ENCODE measurements at places on chromosomes 4 and X.

GRCh38 chr4:184201179-184201578 is 16.5 kb downstream of the ENPP6 start:
- no peak for DNase-seq

- DNase-seq = no peak
Measured at GRCh38 chr4:42167709-42168108, 15.3 kb upstream of the BEND4 start.

DNA sequence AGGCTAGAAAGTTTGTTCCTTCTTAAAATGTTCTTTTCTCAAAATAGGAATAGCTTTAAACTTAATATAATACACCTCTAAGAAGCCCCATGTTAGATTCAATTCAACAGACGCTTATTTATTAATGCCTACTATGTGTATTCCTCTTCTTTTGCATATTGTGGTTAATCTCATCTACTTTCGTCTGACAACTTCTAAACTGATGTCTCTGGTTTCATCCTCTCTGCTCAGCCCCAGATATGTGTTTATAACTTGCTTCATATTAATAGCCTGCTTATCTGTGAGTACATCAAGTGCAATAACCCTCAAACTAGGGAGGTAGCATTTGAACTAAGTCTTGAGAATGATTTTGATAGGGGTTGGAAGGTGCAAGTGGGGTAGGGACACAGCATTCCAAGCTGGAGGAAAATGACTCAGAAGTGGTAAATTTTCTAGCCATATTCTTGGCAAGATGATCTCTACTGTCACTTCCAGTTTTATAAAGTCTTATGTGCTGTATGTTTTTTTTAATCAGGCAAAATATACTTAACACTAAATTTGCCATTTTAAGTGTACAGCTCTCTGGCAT is 37.0 kb downstream of the STK26 start:
- no peak for DNase-seq

GRCh38 chr4:55312489-55313101 is 33.4 kb upstream of the SRD5A3 start:
- peak; percentile 2 for DNase-seq
